ENCODE measurements at places on chromosomes 1 and 21.

- DNase-seq, result no peak
Measured at GRCh38 chr1:198054510-198054909, 102.3 kb upstream of the NEK7 start.

GRCh38 chr1:100494393-100495084 lies 43.4 kb upstream of the GPR88 start:
- no peak for DNase-seq

GRCh38 chr1:184531296-184531695 lies 144.5 kb downstream of the C1orf21 start:
- no peak for DNase-seq

DNA sequence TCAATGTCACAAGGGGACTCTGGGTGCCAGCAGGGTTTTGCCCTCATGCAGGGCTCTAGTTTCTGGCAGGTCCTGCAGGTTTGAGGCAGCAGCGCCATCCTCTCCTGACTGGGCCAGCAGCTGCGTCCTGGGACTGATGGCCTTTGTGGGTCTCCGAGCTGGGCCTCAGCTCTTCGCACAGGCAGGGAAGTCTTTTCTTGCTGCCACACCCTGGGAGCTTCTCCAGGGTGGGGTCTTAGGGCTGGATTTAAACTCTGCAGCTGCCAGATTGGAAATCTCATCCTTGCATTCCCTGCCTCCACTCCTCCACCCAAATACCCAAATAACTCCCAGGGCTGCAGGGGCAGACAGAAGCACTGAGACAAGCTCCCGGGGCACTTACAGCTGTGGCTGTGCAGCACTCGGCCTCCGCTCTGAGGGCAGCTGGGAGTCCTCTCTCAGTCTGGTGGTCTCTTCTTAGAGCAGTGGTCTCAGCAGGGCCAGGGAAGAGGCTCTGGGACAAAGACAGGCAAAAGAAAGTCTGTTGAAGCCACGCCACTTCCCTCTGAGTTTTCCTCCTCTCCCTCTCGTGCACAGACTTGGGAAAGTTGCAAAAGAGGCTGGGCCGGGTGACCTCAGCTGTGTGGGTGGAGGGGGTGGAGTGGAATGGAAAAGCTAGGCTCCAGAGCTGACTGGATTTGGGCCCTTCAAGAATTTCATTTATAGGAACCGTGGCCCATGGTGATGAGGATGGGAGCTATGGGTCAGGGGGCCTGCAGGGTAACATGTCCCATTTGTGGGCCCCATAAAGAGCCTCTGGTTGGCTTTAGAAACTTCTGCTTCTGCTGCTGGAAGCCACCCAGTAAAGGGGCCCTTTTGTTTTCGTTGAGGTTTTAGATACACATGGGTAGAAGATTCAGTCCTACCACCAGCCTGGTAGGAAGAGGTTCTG lies at the start of gene RAB7B:
TSS of gene RAB7B (minus strand) at position 525 of the 931 bp plus-strand sequence. CDS start 9,260 bp downstream, outside the sequence.
- no peak for DNase-seq

GRCh38 chr1:246608616-246609376 lies 42.5 kb downstream of the CNST start:
- DNase-seq, result peak; percentile 67

DNA sequence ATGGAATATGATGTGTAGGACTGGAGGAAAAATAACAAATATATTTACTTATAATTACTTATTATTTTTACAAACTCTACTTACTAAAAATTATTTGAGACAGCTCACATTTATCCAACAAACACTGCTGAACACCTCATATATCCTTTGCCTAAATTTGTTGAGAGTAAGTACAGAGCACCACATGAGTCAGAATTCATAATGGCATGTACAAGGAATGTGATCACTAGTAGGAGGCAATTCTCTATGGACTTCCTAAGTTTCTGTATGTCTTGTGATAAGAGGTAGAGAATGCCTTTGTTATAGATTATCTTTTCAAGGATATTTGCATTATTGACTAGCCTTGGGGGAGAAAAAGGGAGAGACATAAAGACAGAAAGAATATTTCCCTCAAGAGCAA lies 8.2 kb upstream of the ST6GALNAC3 start:
- no peak for DNase-seq

GRCh38 chr1:201054091-201054543 lies 30.6 kb upstream of the KIF21B start:
- DNase-seq, result no peak

DNA sequence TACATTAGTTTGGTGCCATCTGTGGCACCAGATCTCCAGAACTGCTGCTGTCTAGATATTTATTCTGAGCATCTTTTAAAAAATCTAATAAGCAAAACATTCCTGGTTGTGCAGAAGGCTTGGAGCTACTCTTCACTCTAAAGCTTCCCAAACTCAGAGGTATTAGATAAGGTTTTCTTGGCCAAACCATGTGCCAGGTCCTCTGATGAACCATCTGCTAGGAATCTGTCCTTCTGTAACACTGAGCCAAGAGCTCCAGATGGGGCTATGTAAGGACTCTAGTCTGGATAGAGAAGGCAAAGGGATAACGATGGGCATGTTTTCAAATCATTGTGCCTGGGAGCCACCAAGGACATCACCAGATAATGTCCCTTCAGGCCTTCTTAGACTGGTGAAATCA lies 410.6 kb downstream of the NTNG1 start:
- DNase-seq, result no peak

DNA sequence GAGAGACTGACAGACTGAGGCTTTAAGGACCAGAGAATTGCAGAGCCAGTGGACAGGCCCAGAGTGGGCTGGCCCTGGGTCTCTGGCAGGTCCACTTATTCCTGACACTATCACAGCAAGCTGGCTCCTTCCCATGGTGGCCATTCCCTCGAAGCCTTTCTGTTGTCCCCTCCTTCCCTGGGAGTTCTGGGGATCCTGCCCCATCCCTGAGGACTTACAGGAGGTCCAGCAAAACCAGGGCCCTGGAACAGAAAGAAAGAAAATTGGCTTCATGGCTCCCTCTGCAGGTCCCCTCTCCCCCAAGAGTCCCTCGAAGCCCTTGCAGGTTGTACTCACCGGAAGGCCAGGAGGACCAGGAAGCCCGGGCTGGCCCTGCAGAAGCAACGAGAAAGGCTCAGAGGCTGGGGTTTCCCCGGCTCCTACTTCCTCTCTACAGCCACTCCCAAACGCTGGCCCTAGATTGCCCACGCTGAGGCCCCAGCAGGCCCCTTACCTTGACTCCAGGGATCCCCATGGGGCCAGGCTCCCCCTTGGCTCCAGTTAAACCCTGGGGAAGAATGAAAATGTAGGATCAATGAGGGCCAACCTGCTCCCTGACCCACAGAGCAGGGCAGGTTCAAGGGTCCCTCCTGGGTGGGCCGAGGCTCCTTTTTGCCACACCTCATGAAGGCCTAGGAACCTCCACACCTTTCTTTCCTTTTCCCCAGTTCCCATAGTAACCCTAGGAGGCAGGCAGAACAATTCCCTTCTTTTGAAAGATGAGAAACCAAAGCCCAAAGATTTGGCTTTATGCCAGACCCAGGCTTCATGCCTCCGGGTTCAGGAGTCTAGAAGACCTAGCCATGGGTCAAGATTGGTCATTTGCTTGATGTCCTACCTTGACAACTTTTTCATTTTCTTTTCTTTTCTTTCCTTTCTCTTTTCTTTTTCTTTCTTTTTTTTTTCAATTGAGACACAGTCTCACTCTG lies 4.6 kb downstream of the COL9A2 start:
- no peak for DNase-seq

DNA sequence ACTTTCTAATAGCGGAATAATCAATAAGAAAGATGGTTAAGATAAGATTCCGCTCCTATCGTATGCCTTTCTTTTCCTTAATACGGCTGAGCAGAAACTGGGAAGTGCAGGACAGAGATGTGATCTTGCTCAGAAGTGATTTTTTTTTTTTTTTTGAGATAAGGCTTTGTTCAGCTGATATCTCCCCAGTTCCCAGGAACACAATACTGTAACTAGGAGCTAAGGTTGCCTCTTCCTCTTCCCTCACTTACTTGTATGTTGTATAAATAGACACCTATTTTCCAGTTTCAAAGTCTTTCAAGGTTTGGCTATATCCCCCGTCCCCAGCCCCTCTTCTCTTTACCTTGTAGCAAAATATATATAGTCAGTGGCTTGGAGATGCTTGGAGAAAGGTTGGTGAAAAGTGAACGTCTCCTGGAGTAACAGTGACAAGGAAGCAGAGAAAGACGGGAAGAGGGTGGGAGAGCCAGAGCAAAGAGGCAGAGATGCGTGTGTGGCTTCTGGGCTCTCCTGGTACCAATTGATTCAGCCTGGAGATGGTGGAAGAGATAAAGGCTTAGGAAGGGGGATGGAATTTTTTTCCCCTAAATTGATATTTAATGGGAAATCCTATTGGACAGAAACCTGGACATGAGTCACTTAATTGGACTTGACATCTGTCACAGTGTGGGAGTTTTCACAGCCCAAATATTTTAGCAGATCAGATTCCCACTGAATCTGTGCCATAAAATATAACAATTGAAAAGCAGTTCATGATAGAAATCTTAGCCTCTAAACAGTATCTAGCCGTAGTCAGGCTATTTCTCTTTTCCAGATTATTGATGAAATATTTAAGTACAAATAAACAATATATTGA lies at the start of gene NHLH2:
TSS of gene NHLH2 (minus strand) at position 522 of the 856 bp plus-strand sequence. CDS start 2,754 bp downstream, outside the sequence.
- DNase-seq, result no peak

GRCh38 chr21:14858311-14858710 lies 206.5 kb downstream of the NRIP1 start:
- no peak for DNase-seq

DNA sequence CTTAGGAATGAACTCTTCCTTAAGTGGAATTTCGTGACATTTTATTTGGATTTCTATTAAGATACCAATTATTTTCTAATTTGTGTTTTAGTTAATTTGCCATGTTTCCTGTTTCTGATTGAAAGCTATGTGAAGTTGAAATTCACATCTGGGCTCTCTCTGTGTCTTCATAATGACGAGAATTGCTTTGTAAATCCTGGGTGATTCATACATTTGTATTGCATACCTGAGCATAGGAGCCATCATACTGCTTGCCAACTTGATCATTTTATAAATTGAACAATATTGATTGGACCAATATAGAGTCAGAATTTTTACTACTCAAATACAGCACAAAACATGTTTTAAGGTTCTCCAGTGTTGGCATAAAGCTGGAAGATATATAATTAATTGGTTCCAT lies 817.9 kb downstream of the BRINP3 start:
- no peak for DNase-seq

GRCh38 chr1:89179343-89179742 lies 3.5 kb upstream of the GBP7 start:
- no peak for DNase-seq

DNA sequence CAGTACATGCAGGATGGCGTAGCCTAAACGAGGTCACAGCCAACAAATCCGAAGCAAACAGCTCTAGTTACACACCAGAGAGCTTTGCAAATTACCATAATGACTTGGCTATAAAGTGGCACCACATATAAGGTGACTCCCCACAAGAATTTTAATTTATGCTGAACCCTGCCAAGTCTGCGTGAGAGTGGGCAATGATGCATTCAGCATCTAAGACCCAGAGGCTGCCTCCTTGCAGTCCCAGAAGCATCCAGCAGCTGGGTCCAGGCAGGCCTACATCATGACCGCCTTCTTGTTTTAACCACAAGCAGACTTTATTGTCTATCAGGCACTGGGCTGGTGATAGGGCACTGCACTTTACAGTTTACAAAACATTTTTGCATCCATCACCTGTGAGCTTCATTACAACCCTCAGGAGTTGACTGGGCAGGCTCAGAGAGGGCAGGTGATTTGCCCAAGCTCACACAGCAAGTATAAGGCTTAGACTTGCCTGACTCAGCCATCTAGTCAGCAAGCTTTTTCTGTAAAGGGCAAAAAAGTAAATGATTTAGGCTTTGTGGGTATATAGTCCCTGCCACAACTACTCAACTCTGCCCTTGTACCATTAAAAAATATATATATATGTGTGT lies 134.6 kb downstream of the GLIS1 start:
- no peak for DNase-seq

DNA sequence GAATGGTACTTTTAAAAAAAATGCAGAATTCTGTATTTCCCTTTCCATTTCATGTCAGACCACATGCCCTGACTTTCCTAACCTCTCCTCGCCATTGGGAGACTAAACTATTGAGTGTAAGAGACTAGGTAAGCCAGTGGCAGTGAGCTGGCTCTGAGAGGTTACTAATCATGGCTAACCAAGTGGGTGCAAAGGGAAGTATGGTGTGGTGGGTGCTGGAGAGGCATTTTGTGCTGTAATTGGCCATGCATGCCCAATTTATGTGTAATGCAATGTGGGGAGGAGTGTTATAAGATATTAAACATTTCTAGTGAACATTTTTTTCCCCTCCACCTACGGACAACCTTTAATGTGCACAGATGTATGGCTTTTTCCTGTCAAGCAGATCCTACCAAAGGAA lies 190.1 kb downstream of the LMO4 start:
- DNase-seq, result no peak

DNA sequence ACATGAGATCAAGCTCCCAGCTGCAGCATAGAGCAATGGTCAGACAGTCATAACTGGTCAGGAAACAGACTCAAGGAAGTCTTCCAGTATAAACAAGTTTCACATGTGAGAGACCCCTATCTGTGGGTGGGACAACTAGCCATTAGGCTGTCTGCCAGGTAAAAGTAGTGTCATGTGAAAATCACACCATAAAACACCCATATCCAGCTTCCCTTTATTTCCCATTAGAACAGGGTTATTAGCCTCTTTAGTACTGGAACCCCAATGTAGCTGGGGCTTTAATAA lies 426.7 kb downstream of the KCNT2 start:
- no peak for DNase-seq

- no peak for DNase-seq
Measured at GRCh38 chr1:95002540-95003432, 70.0 kb downstream of the ALG14 start.

- no peak for DNase-seq
Measured at GRCh38 chr1:222618880-222619596, 1.1 kb downstream of the MIA3 start.

DNA sequence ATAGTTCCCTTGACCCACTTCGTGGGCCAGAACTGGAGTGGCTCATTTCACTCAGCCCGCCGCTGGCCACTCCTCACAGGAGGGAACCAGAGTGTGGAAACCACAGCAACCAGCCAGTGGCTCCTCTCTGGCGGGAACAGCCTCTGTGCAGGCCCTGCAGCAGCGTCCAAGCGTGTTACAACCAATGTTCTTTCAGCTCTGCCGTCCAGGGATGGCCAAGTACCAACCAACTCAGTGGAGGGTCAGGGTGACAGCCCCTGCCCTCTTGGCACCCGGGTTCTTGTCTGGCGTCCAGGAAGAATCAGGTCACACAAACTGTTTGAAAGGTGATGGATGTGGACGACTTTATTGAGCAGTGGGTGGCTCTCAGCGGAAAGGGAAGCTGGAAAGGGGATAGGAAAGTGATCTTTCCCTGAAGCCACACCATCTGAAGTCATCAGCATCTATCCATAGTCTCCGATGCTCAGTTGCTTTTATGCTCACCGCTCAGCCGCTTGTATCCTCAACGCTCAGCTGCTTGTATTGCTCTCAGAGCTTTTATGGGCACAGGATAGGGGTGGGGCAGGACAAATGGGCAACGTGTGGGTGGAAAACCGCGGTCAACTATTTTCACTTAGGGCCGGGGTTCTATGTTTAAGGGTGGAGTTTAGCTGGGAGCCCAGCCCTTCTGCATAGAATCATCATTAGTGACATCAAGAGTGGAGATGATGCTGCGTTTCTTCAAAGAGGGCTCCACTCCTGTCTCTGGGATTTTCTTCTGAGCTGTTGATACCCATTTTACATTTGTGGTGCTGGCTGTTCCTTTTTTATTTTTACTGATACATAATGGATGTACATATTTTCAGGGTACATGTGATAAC lies 250.2 kb downstream of the RRAGC start:
- DNase-seq, result no peak

- no peak for DNase-seq
Measured at GRCh38 chr1:47972864-47973432, 24.2 kb downstream of the TRABD2B start.
